Endodermal cell (in vitro differentiated cells): ENCODE measurements at places on chromosomes 4 and X. TPM values are rescaled to one million over a fixed set of nuclear protein-coding genes. Genes with fewer than 3 reads are reported as not detected.
A peak's percentile ranks its signal among the peaks of the same experiment; 100 is the strongest.

DNA sequence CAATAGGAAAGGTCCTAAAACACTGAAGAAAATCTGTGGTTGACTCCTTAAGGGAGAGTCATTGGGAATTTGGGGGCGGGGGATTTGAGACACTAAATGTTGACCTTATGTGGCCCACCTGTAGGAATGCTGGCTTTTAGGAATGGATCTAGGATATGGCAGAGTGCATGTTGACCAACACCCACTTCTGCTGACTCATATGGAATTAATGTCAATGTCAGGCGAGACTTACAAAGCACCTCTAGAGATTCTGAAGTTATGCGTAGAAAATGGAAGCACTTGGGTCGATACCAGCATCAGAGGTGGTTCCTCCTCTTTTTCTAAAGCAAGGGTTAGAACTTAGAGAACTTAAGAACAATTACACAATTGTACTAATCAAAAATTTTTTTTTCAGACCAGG lies 100.6 kb upstream of the CBR4 start:
- DNase-seq: no peak

DNA sequence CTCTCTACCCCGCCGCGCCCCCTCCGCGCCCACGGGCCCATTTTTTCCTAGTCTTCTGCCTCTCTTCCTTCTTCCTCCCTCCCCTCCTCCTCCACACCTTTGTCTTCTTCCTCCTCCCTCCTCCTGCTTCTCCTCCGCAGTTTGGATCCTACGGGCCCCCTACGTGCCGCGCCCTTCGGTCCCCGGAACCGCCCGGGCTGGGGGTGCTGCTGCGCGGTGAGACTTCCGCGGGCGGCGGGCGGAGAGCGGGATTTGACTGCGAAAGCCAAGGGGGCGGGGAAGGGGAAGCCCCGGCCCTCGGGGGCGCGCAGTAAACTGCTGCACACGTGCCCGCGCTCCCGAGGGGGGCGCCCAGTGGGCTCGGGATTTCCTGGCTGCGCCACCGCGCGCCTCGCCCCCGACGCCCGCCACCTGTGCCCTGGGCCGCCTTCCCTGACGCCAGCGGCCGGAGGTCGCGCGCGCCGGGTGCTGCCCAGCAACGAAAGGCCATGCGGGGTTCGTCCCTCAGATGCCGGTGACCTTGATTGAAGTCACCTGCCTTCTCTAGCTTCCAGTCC lies 3.3 kb upstream of the NKX3-2 start:
- peak; percentile 79 for DNase-seq

DNA sequence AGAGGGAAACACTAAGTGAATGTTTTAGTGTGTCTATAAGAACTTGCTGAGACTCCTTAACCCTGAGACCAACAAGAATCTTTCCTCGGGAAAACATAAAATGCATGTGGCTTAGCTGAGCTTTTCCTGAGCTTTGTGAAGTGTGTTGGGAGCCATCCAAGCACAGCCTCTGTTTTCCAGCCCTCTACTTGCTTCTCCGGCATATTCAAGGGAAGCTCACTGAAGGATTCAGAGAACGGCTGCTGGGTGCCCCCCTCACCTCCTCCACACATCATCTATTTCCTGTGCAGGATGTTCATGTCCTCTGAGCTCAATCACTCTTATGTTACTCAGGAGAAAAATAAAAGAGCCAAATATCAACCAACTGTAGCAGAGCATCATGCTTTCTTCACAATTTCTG lies 492.1 kb downstream of the IL15 start:
- DNase-seq: no peak

DNA sequence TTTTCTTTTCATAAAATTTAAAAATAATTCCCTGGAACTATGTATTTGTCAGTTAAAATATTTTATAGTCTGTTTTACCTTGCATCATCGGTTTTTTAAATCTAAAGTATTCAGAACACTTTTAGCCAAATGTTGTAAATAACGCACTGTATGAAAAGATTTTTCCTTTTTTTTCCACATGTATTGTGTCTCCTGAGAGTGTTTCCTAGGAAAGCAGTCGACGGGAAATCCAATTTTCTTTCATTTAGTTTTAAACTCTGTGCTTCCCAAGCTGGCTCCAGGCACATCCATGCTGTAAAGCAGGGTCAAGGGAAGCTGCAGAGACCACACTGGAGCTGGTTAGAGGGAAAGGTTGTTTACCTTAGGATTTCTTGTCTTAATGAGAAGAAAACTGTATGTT lies 1724.3 kb upstream of the TENM3 start:
- DNase-seq: no peak

TBC1D19 gene
- 8.8 to 9.9 TPM (median 9.6 TPM) in 3 replicates for total RNA-seq

USP17L22 gene
- not detected in 2 replicates for total RNA-seq

PDLIM3 gene
- 9.8 to 15.0 TPM (median 11.0 TPM) in 3 replicates for total RNA-seq
